NCI-H1092 treated with DMSO at 0.1 percent for 48 hours (cell line): ENCODE measurements at places on chromosomes 6 and 20.

DNA sequence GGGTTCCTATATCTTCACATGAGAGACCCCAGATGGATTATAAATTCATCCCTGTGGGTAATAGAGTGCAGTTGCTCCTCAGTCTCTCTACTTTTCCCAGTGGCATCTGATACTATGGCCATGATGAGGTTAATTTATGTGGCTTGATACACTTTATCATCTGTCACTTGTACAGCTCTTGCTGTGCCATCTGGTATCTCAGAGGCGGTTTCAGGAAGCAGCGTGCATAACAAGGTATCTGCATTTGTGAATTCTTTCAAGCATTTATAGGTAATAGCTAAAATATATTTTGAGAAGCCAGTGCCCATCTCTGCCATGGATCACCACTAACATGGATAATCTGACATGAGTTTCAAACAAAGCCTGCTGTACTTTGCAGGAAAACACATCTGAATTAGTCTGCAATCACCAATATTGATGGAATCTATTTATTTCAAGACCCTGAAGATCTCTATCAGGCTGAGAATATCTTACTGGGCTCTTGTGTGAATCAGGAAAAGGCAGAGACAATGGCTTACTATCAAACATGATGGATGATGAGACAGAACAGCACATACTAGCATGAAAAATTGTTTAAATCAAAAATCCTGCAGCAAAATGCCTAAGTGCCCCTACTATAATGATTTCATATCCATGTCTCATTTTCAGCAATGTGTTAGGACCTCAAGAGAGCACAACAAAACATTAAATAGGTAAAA is 548.7 kb upstream of the MAP3K7 start:
- DNase-seq, result no peak

- no peak for DNase-seq
Observed at GRCh38 chr20:17609811-17610377, 40.0 kb downstream of the DSTN start.

DNA sequence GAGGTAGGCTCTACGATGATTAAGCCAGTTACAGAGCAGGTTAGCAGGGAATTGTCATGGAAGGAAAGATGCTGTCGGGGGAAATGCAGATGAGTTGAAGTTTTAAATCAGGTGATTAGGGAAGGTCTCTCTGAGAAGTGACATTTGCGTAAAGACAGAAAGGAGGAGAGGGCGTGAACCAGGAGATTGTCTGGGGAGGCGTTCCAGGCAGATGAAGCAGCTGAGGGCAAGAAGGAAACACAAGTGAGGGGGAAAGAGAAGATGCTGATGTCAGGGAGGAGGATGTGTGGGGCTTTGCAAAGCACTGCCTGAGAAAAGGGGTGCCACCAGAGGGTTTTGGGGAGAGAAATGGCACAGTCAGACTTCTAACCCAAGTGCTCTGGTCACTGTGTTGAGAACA is 2.5 kb upstream of the TMEM14B start:
- DNase-seq, result no peak

DNA sequence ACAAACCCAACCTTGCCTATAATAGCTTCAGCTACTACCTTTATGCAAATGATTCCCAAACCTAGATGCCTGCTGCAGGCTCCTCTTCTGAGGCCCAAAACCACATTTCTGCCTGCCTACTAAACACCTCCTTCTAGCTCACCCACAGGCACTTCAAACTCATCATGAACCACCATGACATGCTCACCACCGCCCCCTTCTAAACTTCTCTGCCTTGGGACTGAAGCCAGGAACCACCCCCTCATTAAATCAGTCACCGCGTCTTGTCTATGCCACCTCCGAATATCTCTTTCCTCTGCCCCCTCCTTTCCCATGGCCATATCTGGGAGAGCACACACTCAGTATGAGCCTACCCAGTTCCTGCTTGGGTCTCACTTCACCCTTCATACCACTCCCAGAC is 101.2 kb downstream of the SNAP25 start:
- DNase-seq, result no peak

GRCh38 chr6:141728330-141728729 is 404.4 kb upstream of the GJE1 start:
- no peak for DNase-seq

DNA sequence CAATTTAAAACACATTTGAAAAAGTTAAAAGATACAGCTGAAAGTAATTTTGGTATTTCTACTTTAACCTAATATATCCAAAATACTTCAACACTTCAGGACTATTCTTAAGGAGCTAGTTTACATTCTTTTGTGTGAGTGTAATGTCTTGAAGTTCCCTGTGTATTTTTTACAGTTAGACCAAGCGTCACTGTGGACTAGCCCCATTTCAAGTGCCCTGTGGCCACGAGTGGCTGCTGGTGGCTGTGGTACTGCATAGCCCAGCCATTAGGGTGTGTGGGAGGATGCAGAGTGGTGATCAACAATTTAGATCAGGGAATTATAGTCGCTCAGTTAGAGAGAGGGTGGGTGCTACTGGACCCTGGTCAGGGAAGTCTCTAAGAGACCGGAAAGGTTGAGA is 869 bp upstream of the CST5 start:
- DNase-seq, result no peak

DNA sequence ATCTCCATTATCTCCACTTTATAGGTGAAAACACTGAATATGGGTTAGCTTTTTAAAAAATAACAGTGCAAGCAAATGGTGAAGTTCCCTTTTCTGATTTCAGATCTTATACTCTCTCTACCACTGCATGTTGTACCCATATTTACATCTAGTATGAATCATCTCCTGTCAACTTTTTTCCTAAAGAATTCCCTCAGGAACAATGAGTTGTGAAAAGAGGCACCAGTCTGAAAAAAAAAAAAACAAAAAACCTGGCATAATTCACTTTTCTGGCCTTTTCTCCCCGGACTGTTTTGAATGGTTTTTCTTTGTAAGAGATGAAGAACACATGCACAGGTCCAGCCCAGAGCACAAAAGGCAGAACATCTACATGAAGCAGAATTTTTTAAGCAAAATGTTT is 596.0 kb downstream of the COL12A1 start:
- DNase-seq, result no peak

DNA sequence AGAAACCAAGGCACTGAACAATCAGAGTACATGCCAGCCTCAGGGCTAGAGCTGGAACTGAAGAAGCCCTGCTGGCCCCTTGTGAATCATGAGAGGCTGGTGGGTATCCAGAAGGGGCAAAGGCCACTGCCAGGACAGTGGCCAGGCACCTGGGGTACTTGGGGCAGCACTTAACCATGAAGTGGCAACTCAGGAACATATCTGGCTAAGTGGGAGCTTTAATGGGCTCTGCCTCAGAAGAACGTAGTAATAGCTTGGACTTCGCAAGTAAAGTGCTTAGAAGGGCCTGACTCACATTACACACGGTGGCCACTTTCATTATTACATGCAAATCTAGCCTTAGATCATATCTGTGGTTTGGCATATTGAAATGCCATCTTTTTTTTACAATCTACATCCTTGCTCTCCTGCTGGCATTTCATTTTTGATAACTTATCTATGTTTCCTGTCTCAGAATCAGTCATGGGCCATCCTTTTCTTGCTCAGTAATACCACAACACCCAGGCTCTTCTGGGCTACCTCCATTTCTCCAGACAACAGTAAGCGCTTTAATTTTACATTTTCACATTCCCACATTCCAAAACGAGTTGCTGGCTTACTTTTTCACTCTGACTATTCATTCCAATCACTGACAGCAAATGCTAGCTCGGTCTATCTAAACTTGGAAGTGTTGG is 21.6 kb downstream of the NAPB start:
- DNase-seq, result no peak

GRCh38 chr20:36574366-36575135 is 1.2 kb downstream of the TGIF2 start:
- DNase-seq, result no peak

DNA sequence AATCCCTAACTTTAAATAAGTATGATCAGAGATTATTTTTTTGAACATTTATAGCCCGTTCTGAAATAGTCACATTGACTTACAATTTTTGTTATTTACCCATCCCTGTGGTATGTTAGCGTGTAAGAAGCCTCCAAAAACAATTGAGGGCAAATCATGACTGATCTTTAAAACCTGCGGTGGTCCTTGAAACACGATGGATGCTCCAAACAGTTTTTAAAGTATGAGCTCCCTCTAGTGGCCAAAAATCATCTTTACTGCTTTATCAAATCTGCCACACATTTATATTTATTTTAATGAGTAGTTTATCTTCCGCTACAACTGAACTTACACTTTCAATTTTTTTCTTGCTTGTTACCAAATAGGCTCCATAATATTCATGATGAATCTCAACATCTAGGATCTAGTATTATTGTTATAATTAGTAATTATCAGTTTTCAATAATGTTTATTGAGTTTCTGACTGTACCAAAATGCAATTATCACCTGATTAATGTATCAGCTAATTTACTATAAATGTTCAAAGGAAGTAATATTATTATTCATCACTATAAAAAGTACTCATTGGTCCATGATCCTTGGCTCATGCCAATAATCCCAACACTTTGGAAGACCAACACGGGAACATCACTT is 52.2 kb downstream of the MARCKS start:
- DNase-seq, result peak; percentile 57

DNA sequence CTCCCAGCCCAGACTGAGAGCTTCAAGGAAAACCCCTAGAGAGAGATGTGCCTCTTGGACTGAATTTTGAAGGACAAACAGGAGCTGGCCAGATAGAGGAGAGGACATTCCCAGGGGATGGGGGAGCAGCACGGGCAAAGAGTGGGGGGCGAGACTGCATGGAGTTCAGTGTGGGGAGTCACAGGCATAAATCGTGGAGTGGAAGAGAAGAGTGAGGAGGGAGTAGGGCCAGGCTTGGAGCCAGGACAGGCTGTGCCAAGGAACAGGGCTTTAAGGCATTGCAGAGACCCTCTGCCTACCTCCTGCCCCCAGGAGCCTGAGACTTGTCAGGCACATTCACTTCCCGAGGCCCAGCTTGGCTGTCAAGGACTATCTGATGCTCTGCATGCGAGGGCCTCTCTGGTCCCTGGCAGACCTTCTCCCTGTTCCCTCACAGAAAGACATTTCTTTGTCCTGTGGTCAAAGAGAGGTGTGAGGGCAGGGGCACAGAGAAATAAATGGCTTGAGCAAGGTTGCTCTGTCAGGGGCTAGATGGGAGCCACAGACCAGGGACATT is 5.2 kb upstream of the SLC22A7 start:
- no peak for DNase-seq

- no peak for DNase-seq
Observed at GRCh38 chr6:131004936-131005335, 58.1 kb downstream of the EPB41L2 start.

DNA sequence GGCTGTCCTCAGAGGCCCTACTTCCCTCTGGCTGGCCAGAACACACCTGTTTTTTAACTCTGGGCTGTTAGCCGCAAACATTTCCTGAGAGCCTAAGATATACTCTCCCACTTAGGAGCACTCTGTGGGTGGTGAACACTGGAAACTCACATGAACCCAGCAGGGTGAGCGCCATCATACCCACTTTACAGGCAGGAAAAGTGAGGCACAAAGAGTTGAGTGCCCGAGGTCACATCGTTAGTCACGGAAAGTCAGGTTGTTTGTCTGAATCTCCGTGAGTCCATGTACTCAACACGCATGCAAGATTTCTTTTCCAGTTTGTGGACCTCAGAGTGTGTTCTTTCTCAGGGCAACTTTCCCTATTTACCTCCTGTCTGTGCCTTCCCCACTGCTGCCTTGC is 1.9 kb downstream of the BAK1 start:
- DNase-seq, result no peak

DNA sequence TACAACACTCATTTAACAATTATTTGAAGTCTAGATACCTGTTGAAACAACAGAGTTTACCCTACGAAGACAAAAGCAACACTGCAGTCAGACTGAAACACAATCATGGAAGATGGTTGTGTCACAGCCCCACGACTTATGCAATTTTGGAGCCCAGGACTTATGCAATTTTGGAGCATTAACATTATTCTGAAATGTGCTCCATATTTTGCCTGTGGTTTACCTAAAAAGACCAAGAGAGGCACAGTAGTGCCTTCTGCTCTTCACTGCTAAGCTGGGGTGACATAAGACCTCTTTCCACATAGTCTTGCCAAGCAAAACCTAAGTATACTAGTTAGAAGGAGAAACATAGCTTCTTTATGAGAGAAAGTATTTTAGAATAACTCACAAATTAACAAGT is 216.5 kb downstream of the PTPRK start:
- DNase-seq, result no peak

GRCh38 chr6:32436995-32437836 is 2.5 kb upstream of the HLA-DRA start:
- DNase-seq, result no peak

DNA sequence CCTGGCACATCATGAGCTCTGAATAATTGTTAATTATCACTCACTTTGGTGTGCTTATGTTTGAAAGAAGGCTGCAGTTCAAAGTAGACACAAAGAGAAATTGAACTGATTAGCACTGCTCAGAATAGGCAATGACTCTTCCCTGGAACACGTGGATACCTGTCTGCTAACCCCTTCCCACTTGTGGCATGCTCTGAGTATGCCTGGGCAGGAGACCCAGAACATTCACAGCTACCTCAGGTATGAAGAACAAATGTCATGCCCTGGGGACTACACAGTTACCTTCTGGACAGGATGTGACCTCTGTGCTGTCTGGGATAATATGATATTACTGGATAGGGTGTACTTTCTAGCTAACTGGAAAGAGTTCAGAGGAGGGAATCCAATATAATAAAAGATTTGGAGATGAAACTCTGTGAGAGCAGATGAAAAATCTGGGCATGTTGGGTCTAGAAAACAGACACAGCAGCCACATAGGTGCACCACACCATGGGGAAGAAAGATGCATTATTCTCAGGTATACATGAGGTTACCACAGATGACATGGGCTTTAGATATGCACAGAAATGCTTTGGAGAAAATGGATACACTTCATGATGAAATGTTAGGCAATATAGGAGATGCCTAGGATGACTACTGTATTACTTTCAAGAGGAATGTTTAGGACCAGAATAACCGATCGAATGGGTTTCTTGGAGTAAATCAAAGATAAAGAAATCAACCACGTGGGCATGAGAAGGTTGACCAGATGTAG is 324.2 kb upstream of the PREP start:
- no peak for DNase-seq

GRCh38 chr6:149940672-149940982 is 1.2 kb upstream of the ULBP2 start:
- DNase-seq, result no peak

- DNase-seq, result no peak
Observed at GRCh38 chr6:105402090-105402938, 568 bp downstream of the PREP start.

DNA sequence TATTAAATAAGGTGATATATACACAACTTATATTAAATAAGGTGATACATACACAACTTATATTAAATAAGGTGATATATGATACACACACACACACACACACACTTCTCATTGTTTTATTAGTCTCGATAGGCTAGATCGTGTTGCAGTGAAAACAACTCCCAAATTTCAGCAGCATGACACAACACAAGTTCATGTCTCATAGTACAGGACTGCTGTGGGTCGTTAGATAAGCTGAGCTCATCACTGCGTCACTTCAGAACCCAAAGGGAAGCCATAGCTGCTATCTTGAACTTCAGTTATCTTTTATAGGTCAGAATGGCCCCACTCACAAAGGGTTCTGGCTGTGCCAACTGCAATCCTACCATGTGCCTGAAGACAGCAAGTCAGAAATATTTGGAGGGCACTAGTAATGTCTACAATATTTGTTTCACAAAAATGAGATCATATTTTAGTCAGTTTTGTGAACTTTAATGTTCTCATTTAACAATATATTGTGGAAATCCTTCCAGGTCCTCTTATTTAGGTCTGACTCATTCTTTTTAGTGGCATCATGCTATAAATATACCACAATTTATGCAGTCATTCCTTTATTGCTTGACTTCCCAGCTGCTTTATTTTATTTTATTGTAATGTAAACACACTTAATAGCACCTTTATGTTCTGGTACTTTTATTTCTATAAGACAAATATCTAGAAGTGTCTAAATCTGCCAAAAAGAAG is 290.2 kb downstream of the PHACTR1 start:
- no peak for DNase-seq
